ENCODE measurements at places on chromosomes 1 and 21. TPM values are rescaled to one million over a fixed set of nuclear protein-coding genes. Genes with fewer than 3 reads are reported as not detected.

Gene SLAMF9
- total RNA-seq: not detected

Gene EIF4G3
- total RNA-seq: 73.4 TPM

Gene KCNA3
- 0.69 TPM for total RNA-seq

Gene SKI
- total RNA-seq: 7.4 TPM

Gene LRRC71
- total RNA-seq: not detected

DNA sequence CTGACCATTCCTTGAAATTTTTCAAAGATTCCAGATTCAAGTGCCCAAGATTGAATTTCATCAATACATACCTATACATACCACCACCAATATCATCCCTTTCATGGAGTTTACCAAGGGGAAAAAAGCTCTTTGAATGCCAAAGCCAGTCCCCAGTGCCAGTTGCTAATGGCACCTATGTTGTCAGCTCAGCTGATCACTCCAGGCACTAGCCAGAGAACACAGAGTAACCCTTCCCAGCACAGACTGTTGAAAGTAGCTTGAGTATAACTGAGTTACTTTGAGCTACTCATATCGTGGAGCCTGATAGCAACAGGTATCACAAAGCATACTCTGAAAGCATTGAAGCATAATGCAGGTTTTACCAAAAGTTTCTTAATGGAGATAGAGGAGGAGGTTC lies 133.9 kb upstream of the NFIA start:
- no peak overlapping the region for H3K4me3 ChIP-seq
- no peaks in the 10 kb centered on the region for H3K27me3 ChIP-seq
- H3K36me3 ChIP-seq: no peaks in the 10 kb centered on the region
- H3K27ac ChIP-seq: no peak overlapping the region

GRCh38 chr1:221768444-221769066 lies 26.7 kb upstream of the DUSP10 start:
- no peak for DNase-seq
- H3K36me3 ChIP-seq: no peaks in the 10 kb centered on the region
- no peak overlapping the region for H3K4me3 ChIP-seq
- H3K4me1 ChIP-seq: no peaks in the 10 kb centered on the region
- no peaks in the 10 kb centered on the region for H3K27me3 ChIP-seq
- H3K27ac ChIP-seq: no peak overlapping the region

DNA sequence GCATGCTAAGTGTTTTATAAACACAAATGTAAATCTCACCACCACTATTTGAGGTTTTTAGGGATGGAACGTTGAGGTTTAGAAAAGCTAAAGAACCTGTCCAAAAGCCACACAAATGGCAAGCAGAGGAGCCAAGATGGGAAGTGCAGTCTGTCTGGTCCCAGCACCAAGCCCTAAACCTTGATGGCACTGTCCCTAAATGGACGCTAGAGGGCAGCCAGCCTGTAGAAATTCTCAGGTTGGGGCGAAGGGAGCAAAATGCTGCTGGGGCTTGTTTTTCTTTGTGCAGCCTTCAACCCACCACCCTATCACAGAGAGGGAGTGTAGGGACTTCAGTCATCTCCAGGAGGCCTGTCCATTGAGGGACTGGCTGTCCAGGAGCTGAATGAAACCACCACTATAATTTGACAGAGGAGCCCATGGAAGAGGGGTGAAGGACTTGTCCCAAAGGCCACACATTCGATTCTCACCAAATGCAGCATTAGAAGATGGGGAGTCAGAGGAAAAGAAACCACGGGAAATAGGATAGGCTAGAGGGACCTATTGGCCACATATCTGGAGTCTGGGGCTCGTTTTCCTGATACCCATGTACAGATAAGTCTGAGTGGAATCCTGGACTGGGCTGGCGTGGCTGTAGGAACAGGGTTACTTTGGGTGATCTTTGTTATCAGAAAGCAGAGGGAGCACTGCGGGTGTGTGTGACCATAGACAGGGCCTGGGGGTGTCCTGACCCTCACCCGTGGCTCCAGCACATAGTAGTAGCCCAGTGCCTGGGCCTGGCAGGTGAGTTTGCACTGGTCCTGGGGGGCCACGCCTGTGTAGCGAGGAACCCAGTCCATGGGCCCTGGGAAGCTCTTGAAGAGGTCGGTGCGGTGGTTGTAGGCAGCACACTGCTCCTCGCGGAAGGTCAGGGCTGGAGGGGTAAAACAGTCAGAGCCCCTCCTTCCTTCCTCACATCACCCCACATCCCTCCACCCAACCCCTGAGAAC lies 6.1 kb downstream of the ADAMTS4 start:
- no peak overlapping the region for H3K4me3 ChIP-seq
- H3K4me1 ChIP-seq: peaks cover 17% of the 10 kb centered on the region
- H3K27ac ChIP-seq: no peak overlapping the region
- peak; percentile 81 for DNase-seq
- no peaks in the 10 kb centered on the region for H3K36me3 ChIP-seq

Gene CFAP141
- not detected for total RNA-seq

Data from neural progenitor cell (in vitro differentiated cells).